CD4-positive, alpha-beta T cell treated with Interleukin-15 for 1 hour (primary cell): ENCODE measurements at places on chromosomes 7 and 10.

DNA sequence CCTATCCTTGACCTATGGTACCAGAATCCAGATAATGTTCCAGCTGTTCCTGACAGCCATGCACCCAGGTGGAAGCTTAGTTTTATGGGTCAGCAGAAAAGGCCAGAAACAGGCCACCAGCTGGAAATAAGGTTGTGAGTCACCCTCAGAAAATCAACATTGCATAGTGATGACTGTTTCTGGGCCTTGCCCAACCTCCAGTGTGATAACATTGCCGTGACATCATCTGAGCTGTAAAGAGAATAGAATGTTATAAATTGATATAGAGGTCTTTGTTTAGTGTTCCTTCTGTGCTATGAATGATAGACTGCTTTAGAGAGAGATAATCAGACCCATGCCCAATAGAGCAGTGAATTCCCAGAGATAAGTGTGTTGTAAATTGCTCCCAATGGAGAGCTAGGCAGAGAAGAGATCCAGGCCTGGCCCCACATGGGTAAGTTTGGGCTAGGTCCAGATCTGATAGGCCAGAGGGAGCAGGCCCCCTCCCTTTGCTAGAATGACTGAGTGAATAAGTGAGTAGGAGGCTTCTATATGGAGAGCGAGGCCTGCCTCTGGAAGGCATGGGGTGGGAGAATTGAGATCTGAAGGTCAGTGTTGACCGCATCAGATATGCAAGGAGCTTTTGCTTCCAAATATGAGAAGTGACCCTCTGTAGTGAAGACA lies 14.2 kb upstream of the HPS1 start:
- no peak for DNase-seq

DNA sequence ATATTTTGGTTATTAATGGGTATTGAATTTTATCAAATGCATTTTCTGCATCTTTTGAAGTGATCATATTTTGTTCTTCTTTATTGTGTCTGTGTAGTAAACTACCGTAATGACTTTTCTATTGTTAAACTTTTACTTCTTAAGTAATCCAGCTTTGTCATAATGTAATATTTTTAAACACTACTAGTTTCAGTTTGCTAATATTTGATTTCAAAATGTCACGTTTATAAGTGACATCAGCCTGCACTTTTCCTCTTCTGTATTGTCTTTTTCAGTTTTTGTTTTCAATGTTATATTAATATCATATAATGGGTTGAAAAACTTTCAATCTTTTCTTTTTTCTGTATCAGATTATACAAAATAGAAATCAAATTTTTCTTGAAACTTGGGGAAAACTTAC lies 71.6 kb upstream of the ANKRD1 start:
- DNase-seq: no peak

DNA sequence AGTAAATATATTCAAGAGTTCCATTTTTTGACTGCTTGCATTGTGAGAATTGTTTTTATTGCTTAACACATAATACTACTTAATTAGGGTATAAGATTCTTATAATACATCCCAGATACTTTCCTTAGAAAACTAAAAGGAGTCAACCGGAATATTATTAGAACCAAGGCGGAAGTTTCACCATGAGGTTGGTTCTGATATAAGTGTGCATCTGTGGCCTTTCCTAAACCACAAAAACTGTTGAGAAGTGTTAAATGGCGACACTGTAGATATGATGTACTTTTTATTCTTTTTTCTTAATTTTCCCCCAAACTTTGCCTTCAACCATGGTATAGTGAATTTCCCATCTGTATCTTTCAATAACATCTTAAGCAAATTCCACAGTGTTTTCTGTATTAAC lies 32.3 kb upstream of the INHBA start:
- no peak for DNase-seq

GRCh38 chr10:132958883-132959558 lies 16.7 kb upstream of the CFAP46 start:
- no peak for DNase-seq

DNA sequence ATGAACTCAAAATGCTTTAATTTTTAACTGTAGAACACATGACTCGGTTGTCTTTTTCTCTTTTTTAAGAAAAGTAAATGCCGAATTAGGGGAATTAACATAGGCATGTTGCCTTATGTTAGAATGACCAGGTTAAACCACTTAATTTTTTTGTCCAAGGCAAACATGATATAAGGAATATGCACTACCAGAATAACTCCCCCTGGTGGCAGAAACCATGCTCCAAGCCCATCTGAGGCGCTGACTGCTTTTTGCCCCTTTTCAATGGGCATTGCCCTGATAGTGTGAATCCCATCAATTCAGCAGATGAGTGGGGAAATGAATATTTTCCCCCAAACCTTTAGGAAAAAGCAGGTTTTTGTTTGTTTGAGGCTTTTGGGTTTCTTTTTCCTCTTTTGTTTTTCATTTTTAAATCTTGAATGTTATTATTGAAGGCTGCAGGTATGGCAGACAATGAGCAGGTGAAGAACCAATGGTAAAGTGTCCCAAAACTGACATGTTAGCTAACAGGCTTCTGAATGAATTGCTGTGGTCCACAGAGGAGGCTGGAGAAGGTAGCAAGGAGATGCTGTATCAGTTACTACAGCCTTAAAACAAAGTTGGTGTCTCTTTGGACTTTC lies 284.3 kb downstream of the SORCS3 start:
- DNase-seq: no peak

GRCh38 chr10:106311590-106311989 lies 852.9 kb downstream of the SORCS1 start:
- DNase-seq: no peak
